ENCODE measurements at places on chromosomes 13 and 19.

DNA sequence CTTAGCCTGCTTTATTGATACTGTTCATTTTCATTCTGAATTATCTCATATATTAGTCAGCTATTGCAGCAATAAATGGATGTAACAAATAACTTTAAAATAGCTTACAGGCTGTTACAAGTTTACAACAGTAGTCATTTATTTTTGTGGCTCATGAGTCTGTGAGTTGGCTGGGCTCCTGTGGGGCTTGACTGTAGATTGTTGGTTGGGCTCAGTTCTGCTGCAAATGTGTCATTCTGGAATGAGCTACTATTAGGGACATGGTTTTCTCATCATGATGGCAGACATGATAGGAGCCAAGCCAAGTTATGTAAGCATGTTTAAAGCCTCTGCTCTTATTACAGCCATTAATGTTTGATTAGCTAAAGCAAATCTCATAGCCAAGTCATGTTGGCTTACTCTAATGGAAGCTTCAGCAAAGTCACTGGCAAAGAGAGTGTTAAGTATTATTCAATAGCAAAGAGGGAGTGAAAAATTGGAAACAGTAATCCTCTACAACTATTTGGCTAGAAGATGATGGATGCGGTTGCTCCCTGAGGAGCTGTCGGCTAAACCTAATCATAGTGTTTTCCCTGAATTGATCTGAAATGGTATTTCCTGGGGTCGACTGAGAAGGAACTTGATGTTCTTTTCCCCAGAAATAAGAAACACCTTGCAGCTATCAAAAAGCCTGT lies 391.3 kb downstream of the TDRD3 start:
- DNase-seq, result no peak

DNA sequence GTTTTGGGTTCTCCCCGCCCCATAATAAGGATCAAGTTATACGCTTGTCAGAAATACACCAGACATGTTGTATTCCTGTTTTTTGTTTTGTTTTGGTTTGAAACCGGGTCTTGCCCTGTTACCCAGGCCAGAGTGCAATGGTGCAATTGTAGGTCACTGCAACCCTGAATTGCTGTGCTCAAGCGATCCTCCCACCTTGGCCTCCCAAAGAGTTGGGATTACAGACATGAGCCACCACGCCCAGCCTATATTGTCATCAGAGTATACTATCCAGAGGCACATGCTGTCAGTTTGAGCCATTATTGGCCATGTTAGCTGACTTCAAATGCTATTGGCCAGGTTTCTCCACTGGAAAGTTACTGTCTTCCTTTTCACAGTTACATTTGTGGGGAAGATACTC lies 9.8 kb downstream of the SAFB start:
- DNase-seq, result no peak

DNA sequence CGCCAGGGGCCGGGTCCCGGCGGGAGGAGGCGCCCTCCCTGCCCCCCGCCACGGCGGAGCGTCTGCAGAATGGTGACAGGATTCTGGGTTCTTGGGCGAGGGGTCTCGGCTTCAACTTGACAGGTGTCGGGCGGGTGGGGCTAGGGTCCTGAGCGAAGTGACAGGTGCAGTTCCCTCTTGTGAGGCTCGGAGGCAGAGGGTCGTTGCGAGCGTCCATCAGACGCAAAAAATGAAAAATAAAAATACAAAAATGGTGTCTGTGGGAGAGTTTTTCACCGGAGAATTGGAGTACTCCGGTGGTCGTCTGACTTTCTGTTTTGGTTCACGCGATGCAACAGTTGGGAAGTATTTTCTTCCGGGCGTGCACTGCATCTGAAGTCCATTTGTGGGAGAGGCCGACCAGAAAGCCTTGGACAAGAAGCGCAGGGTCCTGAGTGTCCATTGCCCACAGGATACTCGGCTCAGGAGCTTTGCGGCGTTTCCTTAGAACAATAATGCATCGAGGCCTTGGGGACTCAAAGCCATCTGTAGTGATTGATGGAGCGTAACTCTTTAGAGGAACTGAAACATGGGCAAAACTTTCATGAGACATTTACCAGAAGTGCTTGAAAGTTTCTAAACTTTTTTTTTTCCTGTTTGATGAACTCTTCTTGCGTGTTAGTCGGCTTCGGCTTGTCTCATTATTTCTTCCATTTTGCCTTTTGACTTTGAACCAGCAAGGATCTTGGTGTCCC lies 759 bp downstream of the RB1 start:
- DNase-seq, result peak; percentile 13

DNA sequence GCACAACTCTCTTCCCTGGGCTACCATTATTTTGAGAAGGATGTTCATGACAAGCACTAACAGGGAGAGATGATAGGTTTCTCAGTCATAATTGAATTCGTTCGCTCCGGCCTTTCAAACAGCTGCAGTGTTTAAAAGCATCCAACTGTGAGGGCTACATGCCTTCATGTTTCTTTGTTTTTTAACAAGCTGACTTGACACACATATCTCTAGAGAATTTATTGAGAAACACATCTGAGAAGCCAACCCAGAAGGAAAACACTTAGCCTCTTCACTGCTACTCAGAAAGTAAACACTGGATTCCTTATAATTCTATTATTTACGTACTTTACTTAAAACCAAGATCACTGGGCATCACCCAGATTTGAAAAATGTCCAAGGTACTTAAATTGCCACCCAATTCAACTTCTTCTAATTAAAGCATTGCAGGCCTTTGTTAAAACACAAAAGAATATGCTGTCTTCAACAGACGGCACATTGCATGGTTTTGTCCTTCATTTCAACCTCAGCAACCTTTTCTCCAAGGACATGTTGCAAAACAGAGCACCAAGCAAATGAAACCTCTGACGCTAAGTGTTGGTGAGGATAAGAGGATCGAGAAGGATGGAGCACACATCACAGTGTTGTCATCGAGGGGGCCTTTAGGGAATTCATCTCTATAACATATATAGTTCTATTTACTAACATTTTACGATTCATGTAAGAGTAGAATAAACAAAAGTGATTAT lies 75.8 kb downstream of the TBC1D4 start:
- no peak for DNase-seq

DNA sequence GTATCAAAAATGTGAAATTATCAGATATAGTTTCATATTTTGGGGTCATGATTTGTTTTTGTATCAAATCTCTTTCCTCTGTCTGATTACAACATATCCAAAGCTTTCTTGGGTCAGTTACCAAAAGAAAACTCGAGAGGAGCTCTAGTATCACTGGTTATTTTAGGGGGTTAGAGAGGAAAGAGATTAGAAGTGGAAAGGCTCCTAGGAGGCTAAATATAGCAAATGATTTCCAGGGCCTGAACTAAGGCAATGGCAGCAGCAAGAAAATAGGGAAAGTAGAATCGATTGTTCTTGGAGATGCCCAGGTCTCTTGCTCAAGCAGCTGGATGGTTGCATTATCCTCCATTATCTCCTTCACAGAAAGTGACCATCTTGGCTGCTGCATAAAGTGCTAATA lies 72.9 kb downstream of the NHLRC3 start:
- no peak for DNase-seq

GRCh38 chr19:16587833-16588823 lies 15.9 kb upstream of the SLC35E1 start:
- DNase-seq, result no peak

- DNase-seq, result peak; percentile 29
These were observed 1.3 kb upstream of the CEACAM3 start for GRCh38 chr19:41795031-41795461.

DNA sequence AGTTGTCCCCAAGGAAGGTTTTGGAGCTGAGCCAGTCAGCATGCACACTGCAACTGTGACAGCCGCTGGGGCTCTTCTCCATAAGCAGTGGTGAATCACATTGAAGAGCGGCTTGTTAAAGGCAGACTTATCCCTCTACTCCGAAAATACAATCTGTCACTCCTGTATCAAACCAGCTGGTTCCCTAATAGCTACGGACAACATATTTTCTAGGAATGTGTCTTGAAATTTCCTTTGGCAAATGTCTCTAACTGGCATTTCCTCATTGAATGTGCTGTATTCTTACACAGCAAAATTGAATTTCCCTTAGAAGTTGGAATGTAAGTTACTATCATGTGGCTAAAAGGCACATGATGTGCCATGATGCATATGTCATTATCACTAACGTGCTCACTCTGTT lies 104.0 kb upstream of the GPR12 start:
- DNase-seq, result no peak

- DNase-seq, result no peak
These were observed 54.5 kb downstream of the LNX2 start for GRCh38 chr13:27565818-27566217.

DNA sequence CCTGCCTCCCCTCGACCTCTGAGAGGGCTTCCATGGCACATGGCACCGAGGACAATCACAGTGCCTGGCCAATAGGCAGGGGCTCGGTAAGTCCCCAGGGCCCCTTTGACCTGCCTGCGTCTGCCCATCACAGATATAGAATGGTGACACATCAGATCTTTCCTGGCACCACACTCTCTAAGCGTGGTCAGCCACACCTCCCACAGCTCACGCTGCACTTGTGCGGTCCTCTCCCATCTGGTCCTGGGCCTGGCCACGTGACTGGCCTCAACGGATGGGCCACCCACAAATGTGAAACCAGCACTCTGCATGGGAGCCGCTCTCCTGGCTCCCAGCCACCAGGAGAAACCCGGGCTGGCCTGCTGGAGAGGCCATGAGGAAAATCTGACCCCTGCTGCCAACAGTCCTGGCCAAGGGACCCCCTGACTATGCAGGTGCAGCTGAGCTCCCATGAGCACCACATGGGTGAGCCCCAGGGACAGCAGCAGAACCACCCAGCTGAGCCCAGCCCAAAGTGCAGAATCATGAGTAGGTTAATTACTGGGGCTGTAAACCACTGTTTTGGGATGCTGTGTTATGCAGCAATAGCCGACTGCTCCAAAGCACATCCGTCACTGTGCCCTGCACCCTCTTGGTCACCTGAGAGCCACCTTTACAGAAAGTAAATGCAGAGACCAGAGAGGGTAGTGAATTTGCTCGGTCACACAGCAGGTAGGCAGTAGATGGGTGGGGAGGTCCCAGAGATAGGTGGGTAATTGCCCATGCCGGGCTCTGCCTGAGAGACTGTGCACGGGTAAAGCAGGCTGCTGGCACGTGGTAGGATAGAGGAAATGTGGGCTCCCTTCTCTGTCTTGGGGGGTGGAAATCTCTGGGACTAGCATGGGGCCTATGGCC lies 9.7 kb upstream of the MEF2B start:
- DNase-seq, result no peak
